Stimulated activated naive B cell treated with anti-CD40 and anti-IgM and Interleukin-4, amounts not matched to agents 10 μg/mL and 1 μg/mL and 100 μg/mL, for 72 hours (primary cell): ENCODE measurements at places on chromosomes 2 and 18.
A peak's percentile ranks its signal among the peaks of the same experiment; 100 is the strongest.

DNA sequence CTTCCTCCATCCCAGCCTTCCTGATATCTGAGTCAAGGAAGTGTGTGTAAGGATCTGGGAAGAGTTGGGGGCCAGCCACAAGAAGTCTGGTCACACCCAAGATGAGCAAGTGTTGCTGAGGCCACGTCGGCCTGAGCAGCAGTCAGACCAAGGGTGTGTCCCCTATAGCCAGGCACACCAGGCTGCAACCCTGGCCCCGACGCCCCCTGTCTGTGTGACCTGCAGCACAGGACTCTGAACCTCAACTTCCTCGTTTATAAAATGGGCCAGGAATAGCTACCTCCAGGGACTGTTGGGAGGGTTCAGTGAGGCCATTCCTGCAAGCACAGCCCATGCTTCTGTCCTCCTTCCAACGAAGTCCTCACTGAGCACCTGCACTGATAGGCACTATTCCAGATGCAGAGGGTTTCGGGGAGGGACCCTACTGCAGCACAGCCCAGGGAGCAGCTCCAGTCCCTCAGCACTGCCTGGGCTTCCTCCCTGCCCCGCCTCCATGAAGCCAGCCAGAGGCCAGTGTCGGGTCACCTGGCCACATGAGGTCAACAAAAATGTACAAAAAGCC lies 13.3 kb downstream of the LIMS2 start:
- no peak for DNase-seq

DNA sequence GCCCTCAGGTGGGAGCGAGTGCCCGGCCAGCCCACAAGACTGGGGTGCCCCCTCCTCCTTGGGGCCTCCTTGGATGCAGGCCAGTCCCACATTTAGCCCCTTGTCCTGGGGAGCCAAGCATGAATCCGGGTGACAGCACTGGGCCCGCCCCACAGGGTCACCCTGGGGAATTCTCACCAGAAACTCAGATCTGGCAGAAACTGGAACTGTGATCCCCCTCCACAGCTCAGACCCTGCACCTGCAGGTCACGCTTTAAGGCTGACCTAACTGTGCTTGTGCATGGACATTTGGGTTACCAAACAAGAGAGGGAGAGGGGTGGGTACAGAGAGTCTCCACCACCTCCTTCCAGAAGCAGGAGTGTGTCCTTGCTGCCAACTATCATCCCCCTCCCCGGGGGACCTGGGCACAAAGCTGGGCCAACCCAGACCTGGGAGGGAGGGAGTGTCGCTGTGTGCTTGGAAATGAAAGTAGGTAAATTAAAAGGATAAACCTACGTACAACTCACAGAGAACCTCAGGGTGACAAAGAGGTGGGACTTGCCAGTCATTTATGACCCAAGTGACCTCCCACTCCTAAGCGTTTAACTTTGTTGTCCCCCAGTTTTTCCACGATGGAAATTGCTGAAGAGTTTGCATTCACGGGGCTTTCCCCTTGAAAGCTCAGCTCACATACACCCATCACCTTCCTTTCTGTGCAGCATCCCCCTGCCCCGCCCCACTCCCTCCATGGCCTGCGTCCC lies 9.1 kb downstream of the ITM2C start:
- DNase-seq = peak; percentile 84

GRCh38 chr2:114472246-114472645 lies 29.8 kb downstream of the DPP10 start:
- DNase-seq = no peak

DNA sequence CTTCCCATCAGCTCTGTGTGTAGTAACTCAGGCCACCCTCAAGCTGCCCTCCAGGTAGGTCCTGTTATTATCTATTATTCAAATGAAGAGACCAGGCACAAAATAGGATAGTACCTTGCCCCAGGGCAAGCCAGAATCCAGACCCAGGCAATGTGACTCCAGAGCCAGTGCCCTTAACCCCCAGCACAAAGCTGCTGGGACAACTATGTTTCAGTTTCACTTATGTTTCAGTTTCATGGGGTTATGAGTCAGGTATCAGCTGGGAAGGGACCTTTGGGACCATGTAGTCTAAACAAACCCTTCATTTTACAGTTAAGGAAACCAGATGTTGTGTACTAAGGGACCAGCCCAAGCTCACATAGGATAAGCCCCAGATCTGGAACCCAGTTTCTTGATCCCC lies 10.0 kb downstream of the HK2 start:
- peak; percentile 26 for DNase-seq

GRCh38 chr2:173545364-173545763 lies 190.7 kb downstream of the CDCA7 start:
- no peak for DNase-seq

DNA sequence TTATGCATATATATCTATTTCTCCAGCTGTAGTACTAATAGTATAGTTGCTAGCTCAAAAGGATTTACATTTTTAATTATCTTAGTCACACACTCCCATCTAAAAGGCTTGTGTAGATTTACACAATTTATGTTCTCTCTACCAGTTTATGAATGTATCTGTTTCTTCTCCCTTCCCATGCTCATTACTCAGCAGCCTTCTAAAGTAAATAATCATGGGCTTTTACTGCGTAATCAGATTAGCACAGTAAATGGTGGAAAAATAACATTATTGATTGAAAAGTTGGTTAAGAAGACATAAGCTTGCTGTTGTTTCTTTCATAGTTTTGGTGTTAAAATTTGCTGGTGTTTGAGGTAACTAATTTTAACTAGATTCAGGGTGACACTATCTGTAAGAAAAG lies 81.8 kb downstream of the PTPN4 start:
- DNase-seq = no peak

- no peak for DNase-seq
Measured at GRCh38 chr2:199317646-199318045, 140.1 kb downstream of the SATB2 start.

DNA sequence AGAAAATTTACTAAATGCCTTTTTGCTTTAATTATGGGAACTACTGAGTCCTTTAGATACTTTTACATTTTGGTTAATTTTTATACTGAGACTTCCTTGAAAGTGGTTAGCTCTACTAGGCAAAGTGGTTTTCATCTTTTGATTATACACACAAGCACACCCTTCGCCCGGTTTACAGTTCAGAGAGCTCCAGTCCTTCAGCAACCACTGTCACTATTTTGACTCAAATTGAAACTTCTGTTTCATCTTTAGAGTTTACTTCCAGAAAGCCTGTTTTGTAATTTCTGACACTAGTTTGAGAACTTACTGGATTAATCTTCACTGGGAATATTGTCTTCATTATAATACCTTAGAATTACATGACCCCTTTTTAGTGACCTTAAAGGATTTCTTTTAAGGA lies 140.3 kb upstream of the FOSL2 start:
- DNase-seq = no peak

GRCh38 chr2:47599171-47599570 lies 183.8 kb upstream of the MSH6 start:
- DNase-seq = no peak

DNA sequence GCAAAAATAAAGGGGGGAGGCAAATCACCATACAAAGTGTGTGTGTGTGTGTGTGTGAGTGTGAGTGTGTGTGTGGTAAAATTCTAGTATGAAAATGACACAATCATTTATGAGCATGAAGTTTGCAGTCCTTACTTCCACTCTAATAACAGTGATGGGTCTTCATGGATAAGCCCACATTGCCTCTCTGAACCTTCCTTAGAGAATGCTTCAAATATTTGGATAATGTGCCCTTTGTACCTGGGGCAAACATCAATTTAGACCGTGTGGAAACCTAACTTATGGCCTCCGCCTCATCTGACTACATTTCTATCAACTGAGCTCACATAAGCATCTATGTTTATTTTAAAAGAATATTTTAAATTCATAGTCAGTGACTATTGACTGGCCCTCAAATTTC lies 3.7 kb downstream of the SCN9A start:
- DNase-seq = no peak

DNA sequence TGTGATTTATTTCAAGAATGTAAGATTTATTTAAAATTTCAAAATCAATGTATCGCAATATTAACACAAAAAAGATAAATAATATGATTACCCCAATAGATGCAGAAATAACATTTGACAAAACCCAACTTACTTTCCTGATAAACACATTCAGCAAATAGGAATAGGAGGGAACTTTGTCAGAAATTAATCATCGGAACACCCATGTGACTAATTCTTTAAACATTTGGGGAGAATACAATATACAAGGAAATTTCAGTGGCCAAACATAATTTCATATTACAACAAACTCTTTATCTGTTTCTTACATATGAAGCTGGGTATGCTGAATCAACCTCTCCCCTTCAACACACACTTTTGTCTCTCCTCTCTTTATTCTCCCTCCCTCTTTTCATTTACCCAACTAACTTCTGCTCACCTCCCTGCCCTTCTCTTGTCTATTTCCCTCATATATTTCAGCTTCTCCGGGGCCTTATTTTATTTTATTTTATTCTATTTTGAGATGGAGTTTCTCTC lies 309.6 kb upstream of the CNTNAP5 start:
- DNase-seq = no peak

GRCh38 chr2:24875272-24875671 lies 44.8 kb downstream of the ADCY3 start:
- no peak for DNase-seq

DNA sequence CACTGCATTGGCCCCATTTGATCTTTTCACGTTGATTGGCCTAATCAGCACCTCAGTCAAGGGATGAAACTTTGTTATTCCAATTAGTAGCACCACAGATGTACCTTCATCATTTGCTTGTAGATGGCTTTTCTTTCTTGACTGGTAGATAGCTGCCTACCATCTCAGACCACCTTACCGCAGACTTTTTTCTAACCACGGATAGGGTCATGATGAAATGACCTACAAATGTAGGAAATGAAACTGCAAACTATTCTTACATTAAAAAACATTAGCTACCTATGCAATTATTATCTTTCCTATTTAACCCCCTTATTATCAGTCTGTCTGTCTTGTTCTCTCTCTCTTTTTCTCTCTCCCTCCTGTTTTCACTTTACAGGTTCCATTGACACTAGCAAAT lies 22.4 kb upstream of the SLC25A52 start:
- DNase-seq = no peak

DNA sequence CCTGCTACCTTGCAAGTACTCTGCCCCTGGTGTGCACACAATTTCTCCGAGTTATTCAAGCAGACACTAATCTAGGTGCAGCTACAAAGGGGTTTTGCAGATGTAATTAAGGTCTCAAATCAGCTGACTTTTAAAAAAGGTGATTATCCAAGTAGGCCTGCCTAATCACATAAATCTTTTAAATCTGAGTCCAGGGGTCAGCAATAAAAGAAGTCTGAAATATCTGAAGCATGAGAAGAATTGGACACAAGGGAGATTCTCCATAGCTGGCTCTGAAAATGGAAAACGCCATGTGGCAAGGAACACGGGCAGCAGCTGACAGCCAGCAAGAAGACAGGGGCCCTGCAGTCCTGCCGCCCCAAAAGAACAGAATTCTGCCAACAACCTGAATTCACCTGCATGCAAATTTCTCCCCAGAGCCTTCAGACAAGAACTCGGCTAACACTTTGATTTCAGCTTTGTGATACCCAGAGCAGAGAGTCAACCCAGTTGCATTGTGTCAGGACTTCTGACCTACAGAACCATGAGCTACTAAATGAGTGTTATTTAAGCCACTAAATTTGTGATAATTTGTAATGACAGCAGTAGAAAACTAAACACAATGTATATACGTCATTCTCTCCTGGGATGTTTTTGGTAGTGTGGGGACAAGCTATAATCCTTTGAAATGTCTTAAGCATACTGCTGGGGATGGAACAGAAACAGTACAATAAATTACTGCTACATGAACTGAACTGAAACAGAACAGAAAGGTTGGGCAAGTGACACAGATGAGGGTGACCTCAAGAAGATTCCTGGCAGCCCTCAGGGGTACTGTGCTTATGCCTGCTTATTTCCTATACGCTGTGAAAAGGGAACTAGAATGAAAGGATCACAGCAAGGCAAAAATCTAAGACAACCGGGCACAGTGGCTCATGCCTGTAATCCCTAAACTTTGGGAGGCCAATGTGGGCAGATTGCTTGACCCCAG lies 3.2 kb downstream of the INO80C start:
- no peak for DNase-seq

- DNase-seq = no peak
Measured at GRCh38 chr2:33371304-33372090, 105.0 kb upstream of the RASGRP3 start.

DNA sequence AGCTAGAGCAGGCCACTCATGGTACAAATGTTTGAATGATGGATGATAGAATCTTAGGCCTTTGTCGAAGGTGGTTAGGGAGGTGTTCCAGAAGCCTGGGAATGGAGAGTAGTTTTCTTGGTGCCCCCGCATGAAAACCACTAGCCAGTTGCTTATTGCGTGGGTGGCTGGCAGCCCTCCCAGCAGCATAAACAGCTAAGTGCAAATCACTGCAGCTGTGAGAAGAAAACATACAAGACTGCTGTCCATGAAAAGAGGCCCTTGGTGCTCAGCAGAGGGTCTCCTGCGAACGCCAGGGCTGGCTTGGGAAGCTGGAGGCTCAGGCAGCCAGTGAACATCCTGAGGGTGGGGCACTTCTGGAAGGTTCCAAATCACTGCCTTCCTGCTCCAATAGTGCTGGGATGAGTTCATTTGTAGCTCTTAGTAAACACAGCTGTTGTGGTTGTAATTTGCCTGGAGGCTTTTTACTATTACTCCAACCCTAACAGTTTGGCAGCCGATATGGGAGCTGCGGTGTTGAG lies 118.8 kb downstream of the MGAT5 start:
- DNase-seq = no peak

DNA sequence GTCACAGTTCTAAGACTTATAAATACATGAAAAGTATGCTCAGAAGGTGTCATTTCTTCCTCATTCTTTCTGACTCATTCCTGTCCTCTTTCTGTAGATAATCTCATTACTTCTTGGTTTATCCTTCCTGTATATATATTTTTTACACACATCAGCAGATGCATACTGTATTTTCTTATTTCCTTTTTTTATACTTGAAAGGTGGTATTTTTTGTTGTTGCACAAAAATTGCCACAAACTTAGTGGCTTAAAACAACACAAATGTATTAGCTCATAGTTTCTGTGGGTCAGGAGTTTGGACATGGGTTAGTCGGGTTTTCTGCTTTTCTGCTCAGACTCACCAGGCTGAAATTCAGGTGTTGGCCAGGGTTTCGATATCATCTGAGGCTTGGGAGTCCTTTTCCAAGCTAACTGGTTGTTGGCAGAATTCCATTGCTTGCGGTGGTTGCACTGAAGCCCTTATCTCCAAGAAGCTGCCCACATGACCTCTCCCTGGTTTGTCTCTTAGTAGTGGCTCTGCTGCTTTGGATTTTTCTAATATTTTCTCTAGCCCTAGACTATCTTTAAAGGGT lies 162.6 kb downstream of the FMNL2 start:
- no peak for DNase-seq

DNA sequence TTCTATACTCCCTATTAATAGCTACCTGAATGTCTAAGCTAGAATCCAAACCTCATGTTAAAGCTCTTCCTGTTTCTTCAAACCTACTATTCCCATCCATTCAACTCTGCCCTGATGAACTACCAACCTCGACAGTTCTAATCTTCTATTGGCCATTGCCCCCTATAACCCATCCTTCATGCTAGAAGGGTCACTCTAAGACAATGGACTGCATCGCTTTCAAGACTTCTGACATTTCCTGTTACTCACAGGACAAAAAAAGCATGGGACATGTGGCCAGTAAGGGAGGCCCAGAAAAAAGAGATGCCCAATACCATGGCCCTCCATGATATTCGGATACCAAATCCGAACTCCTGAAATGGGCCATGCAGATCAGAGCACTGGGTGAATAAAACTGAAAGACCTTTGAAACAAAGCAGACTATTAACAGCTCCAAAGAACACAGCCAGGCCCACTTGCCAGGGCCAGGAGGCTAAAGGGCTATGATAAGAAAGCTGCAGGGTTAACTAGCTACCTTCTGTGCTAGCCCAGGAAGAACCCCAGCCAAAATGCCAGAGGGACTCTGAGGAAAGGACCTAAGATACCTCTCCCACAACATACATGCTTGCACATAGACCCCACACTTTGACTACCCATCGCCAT lies 4.5 kb downstream of the B4GALT6 start:
- DNase-seq = no peak
